Epithelial cell of esophagus (primary cell): ENCODE measurements at places on chromosomes 12 and 14.

GRCh38 chr14:98651037-98651436 lies 621.0 kb downstream of the BCL11B start:
- no peak for DNase-seq

GRCh38 chr12:128771681-128772080 lies 52.1 kb downstream of the SLC15A4 start:
- peak; percentile 27 for DNase-seq

DNA sequence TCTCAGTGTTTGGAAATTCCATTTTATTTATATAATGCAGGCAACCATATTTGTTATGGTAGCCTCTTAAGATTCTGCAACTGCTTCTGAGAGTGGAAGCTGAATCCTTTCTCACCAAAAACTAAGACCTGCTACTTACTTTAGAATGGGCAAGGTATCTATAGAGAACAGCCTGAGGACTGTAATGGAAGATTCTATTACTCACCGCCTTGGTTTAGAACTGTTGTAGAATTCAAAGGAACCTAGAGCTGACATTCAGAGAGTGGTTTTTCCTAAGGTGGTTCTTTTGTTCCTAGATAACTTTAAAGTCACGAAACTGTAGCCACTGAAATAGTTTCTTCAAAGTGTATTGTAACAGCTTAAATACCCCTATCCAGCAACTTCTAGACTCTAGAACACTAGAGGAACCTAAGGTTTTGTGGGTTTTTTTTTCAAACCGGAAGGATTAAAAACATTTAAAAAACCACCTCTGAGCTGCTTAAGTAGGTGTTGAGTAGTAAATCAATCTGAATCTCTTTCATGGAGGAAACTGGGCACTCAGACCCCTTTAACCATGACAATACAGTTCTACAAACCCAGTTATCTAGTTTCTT lies 4.2 kb downstream of the TDP1 start:
- no peak for DNase-seq

DNA sequence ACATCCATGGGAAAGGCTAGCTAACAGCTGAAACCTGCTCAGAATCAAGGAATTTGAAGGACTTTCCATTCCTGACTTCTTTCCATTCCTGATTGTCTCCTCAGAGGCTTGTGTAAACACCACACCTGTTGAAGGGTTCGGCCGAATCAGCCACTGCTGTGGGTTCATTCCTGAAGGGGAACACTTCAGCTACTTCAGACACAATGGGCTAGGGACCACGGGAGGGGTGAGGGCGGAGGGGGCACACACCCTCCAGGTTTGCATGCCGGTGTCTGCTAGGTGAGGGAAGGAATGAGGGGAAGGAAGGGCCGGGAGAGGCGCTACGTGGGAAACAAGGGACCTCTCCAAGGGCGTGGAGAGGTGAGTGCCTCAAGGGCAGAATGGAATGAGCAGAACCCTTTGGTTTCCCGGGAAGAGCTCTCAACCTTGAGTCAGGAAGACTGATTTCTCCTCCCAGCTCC lies 1.3 kb downstream of the GPRC5A start:
- peak; percentile 55 for DNase-seq

DNA sequence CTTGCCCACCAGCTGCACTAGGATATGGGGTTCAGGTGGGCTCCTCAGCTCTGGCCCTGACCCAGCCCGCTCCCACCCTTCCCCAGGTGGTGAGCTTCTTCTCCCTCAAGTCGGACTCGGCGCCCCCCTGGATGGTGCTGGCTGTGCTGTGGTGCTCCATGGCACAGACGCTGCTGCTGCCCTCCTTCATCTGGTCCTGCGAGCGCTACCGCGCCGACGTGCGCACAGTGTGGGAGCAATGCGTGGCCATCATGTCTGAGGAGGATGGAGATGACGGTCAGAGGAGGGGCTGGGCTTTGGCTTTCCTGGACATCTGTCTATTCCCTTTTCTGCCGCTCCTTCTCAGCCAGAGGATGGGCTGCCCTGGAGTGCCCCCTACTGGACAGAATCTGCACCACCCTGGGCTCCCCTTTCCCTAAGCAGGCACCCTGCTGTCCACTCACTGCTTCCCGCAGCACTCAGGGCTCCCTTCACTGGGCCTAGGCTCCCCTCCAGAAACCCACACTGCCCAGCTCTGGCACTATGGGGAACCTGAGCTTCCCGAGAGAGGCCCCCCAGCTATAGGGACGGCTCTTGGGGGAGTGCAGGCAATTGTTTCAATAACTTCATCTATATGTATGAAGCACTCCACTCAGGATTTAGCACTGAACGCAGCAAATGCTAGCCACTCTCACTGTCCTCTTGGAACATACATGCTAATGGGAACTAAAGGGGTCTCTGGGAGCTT lies 2.6 kb upstream of the P3H3 start:
- peak; percentile 81 for DNase-seq

GRCh38 chr14:63713058-63713457 lies 14.8 kb downstream of the SGPP1 start:
- no peak for DNase-seq

DNA sequence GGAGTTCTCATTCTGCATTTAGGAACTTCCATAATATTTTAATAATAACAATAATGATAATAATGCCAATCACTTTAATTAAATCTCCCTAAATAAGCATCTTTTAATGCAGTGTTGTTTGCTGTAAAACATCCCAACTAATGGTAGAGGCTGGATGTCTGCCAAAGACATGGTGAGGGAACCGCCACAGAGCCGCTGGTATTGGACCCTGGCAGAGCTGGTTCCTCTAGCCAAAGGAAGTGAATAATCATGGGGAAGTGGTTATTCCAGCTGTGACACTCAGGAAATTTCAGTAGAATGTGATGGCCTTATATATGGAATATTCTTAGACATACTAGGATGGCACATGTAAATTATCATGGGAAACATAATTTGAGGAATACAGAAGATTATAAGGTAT lies 483.3 kb downstream of the ZFP36L1 start:
- DNase-seq = peak; percentile 52

DNA sequence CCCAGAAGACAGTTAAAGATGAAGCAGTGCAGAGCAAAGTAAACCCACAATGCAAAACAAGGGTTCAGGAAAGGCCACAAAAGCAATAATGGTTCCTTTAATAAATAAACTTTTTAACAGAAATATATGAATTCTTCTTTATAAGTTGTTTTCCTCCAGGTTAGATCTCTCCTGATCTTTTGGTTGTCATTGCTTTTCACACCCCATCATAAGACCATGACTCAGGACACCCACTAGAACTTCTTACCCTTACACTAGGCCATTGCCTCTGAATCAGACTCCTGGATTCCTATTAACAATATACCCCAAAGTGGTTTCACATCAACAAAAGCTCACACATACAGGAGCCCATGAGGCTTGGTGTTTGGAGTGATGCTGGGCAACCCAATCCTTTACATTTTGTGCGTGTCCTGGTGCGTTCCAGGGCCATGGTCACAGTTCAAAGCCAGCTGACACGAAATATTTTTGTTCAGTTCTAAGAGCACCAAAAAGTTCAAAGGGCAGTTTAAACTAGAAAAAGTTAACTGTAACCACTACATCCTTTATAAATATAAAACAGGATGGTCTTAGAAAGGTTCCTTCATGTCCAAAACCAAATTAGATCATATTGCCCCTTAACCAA lies 187.0 kb downstream of the EPS8 start:
- no peak for DNase-seq

DNA sequence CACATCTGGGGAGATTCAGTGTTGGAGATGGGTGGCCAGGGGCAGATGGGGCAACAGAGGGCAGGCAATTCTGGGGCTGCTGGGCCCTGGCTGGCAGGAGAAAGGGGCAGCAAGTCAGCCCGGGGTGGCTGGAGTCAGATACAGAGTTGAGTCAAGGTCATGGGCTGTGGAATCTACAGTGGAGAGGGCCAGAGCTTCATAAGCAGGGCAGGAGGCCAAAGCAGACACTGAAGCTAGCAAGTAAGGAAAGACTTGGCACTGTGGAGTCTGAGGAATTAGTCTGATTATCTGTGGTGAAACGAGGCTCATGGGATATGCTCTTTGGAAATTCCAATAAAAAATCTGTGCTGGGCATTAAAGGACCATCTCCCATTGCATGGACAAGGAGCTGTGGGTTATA lies 95.5 kb downstream of the TMX1 start:
- no peak for DNase-seq

- no peak for DNase-seq
Observed at GRCh38 chr12:1464925-1465324, 129.5 kb downstream of the FBXL14 start.

GRCh38 chr12:11833174-11833895 lies 183.9 kb downstream of the ETV6 start:
- peak; percentile 31 for DNase-seq

DNA sequence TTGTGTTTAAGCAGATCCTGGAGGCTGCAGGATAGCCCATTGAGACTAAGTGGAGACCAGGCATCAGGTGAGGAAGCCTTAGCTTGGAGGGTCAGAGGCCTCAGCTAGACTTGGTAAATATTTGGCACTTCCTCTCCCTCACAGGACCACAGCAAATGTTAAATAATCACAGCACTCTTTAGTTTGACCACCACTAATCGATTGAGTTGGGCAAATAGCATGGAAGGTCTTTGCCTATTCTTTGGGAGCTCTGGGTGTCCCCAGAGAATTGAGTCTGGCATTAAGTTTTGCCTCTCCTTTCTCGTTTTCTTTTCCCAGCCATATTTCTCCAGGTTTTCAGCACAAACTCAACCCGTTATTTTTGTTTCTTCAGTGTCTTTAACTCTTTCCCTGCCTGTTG lies 61.4 kb downstream of the ETV6 start:
- DNase-seq = no peak

DNA sequence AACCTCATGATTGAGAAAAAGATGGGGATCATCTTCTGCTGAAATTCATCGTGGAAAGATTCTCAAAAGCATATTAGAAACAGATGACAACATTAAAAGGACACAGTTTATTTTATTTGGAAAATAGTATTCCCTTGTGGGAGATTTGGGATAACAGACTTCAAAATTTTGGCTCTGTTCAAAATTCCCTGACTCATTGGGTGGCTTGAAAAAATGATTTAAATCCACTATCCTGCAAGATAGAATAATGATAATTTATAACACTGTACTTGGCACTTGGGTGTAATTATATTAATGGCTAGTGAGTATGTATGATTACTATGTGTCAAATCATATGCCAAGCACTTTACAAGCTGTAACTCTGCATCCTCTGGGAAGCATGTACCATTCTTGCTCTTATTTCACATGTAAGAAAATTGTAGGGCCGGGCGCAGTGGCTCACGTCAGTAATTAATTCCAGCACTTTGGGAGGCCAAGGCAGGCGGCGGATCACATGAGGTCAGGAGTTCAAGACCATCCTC lies 128.8 kb downstream of the LMNTD1 start:
- DNase-seq = no peak

GRCh38 chr12:53005215-53005985 lies 856 bp upstream of the EIF4B start:
- no peak for DNase-seq

DNA sequence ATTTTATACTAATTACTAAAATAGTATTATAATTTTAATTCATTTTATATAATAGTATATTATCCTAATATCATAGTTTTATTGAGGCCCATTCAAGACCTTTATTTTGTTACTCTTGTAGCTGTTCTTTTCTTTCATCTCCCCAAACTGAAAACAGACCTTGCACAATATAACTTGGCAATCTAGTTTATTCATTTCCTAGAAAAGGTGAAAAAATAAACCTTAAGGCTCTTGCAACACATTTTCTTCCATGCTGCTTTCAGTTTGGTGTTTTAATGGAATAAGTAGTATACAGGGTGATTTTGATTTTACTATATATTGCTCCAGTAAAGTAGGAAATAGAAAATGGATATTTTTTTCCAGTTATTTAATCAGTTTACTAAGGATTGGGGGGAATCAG lies 174.0 kb downstream of the SLC2A13 start:
- DNase-seq = no peak

- no peak for DNase-seq
Observed at GRCh38 chr12:49126852-49127763, 4.1 kb downstream of the TUBA1B start.

DNA sequence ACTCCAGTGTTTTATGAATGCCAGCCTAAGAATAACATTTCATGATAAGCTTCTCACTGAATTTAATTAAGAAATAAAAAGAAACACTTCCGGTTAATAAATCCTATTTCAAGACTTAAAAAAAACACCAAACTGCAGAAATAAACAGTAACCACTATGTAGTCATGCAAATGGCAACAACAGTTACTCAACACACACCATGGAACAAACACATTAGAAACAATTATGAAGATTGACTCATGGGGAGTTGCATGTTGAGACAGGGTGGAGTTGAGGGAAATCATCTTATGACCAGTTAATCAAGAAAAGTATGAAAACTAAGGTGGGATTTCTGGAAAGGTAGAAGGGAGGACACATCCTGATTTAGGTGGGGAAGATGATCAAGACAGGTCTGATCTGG lies 52.7 kb downstream of the PLBD1 start:
- peak; percentile 94 for DNase-seq

DNA sequence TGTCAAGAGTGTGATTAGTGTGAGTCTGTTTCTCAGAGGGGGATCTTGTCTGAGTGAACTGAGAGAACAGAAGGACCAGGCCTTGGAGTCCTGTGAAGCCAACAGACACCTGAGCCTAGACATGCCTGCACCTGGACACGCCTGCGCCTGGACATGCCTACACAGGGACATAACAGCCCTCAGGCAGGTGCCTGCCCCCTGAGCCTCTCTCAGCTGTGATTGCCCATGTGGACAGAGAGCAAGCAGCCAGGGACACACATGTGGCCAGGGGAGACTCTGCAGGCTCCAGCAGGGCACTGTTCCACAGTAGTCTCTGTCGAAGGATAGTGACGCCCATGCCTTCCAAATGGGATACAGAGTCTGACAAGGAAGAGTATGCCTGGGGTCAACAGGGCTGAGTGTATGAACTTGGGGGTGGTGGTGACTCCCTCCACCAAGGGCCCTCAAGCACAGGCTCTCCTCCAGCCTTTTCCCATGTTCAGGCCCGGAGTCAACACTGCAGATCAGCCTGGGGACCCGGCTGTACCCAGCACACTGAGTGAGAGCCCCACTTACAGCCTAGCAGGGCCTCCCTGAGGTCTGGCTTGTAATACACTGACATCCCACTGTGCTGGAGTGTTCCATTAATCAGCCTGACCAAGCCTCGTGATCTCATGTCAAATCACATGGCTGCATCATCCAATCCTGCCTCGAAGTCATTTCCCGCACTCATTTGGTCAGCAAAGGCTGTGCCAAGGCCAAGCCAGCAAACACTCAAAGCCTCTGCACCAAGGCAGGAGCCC lies 173.0 kb downstream of the CALM1 start:
- peak; percentile 69 for DNase-seq

- DNase-seq = no peak
Observed at GRCh38 chr14:73393375-73393774, 65.0 kb downstream of the NUMB start.

- peak; percentile 76 for DNase-seq
Observed at GRCh38 chr12:10615532-10615931, 2.1 kb upstream of the MAGOHB start.

GRCh38 chr12:118166946-118167345 lies 31.0 kb downstream of the PEBP1 start:
- DNase-seq = no peak
